ENCODE measurements at places on chromosomes 12 and 14.

DNA sequence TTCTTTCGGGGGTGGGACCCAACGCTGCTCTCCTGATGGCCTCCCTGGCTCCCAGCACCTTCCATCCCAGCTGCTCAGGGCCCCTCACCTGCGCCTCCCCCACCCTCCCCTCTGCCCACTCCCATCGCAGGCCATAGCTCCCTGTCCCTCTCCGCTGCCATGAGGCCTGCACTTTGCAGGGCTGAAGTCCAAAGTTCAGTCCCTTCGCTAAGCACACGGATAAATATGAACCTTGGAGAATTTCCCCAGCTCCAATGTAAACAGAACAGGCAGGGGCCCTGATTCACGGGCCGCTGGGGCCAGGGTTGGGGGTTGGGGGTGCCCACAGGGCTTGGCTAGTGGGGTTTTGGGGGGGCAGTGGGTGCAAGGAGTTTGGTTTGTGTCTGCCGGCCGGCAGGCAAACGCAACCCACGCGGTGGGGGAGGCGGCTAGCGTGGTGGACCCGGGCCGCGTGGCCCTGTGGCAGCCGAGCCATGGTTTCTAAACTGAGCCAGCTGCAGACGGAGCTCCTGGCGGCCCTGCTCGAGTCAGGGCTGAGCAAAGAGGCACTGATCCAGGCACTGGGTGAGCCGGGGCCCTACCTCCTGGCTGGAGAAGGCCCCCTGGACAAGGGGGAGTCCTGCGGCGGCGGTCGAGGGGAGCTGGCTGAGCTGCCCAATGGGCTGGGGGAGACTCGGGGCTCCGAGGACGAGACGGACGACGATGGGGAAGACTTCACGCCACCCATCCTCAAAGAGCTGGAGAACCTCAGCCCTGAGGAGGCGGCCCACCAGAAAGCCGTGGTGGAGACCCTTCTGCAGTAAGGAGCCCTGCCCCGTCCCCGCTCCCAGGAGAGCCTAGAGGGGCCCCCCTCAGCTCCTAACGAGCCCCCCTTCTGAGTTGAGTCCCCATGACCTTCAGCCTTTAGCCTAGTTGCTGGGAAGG is at the start of gene HNF1A:
Gene HNF1A (plus strand): TSS at position 248 of the 924 bp plus-strand sequence. CDS start 226 bp downstream, at position 474.
- no peak for DNase-seq

DNA sequence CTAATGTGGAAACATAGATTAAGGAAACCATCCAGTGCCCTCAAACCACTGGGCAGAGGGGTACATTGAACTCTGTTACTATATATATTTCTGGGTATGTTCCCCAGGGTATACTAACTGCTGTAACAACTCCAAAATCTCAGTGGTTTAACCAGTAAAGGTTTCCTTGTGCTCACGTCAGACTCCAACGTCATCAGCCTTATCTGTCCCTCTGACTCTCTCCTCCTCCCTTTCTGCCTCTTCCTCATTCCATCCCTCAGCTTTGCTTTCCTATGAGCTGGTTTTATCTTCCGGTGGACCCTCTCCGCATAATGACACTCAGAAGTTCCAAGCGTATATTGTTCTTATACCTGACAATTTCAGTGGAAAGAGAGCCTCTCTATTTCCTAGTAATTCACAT is 21.2 kb upstream of the SMCO2 start:
- DNase-seq = no peak

GRCh38 chr14:68687746-68688145 is 105.1 kb downstream of the ZFP36L1 start:
- no peak for DNase-seq

GRCh38 chr14:22184830-22185168 is 404.2 kb downstream of the DAD1 start:
- no peak for DNase-seq

DNA sequence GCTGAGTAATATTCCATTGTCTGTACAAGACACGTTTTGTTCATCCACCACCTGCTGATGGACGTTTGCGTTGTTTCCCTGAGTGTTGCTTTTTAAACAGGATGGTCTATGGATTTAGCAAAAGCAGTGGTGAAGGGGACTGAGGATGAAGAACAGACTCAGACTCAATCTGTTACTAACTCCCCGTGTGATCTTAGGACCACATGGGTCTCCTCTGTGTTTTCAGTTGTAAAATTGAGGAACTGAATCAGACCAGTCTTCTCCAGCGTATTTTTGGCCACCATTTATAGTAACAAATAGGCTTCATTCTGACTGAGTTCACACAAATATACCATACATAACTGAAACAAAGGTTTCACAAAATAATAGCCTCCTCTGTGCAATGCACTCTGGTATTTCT is 85.6 kb downstream of the FOXN3 start:
- DNase-seq = no peak

DNA sequence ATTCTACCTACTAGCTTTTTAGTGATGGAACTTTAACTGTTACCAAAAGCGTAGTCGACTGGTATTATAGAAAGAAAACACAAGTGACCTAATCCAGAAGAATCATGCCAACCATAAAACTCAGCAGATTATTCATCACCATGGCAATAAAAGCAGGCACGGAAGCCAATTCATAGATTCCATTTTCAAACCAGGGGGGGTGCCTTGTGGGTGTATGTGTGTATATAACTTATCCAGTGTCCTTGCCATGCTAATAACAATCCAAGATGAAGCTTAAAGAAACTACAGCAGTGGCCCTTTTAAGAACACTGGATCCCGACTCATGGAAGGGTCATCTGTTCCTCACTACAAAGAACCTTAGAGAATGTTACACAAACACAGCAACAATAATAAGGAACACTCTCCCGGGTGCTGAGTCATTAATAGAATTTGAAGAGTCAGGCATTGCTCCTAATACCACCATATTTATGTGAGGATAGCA is 61.0 kb downstream of the EPS8 start:
- no peak for DNase-seq

GRCh38 chr12:115916910-115917668 is 360.4 kb downstream of the MED13L start:
- peak; percentile 38 for DNase-seq

DNA sequence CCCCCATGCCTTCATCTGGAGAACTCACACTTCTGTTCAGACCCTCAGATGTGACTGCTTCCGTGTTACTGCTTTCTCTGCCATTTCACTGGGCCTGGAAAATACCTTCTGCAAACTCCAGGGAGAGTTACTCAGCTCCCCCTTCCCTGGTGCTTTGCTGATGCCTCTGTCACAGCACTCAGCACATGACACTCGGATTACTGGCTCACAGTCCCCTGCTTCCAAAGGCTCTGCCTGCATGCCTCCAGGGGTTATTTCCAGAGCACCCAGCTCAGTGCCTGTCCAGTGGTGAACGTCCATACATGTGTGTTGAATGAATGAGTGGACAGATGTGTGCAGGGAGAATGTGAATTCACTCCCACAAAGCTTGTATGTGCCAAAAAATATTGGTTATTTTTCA is 237.2 kb upstream of the FKBP4 start:
- DNase-seq = no peak

DNA sequence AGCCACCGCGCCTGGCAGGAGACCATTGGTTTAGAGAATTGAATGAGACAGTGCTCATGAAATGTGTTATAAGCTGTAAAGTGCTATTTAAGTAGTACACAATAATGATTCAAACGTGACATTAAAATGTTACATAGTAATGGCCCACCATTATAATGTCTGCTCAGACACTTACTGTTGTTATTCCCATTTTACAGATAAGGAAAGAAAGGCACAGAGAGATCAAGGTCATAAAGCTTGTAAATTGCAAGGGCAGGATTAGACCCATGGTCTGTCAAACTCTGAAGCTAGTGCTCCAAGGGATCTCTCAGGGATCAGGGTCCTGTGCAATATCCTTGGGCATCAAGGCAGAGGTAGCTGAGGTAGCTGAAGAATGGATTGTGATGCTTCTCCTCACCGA is 6.2 kb downstream of the ACSM4 start:
- no peak for DNase-seq

GRCh38 chr14:92460916-92461579 is 52.5 kb upstream of the RIN3 start:
- DNase-seq = no peak

GRCh38 chr12:16361142-16361783 is 13.8 kb downstream of the MGST1 start:
- DNase-seq = no peak

DNA sequence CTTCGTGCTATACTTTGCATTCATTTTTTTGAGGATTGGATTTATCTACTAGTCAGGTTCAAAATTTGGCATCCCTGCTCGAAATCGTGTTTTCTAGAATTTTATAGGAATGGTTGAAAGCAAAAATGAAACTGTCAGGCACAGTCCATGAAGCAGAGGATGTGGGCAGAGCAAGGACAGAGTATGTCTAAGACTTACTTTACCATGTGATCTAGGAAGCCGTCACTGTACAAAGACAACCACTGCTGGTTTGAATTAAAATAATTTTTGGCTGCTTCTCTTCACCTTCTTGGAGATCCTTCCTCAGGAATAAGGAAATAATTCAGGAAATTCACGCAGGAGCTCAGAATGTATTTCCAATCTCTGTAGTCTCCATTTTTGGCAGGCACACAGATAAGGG is 31.6 kb upstream of the SGPP1 start:
- DNase-seq = no peak

GRCh38 chr14:55124774-55125386 is 4.2 kb upstream of the LGALS3 start:
- DNase-seq = no peak

- no peak for DNase-seq
Measured at GRCh38 chr12:12278899-12279298, 12.1 kb upstream of the LRP6 start.

DNA sequence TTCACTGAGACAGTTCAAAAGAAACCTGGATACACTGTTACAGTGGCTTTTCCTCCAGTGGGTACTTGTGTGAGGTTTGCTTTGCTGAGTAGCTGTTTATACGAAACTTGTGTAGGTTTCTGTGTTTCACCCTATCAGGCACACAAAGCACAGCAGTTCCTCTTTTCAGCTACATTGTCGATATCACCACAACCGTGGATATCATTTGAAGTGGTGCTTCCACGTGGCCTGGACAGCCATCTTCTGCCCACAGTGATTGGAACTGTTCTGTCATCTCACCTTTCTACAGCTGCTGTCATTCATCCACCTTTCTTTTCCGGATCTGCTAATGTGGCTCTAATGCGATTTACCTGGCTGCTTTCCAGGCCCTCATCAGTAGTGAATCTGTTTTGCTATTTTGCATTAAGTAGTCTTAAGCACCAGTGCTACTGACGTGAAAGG is 368.8 kb downstream of the SYT1 start:
- no peak for DNase-seq

DNA sequence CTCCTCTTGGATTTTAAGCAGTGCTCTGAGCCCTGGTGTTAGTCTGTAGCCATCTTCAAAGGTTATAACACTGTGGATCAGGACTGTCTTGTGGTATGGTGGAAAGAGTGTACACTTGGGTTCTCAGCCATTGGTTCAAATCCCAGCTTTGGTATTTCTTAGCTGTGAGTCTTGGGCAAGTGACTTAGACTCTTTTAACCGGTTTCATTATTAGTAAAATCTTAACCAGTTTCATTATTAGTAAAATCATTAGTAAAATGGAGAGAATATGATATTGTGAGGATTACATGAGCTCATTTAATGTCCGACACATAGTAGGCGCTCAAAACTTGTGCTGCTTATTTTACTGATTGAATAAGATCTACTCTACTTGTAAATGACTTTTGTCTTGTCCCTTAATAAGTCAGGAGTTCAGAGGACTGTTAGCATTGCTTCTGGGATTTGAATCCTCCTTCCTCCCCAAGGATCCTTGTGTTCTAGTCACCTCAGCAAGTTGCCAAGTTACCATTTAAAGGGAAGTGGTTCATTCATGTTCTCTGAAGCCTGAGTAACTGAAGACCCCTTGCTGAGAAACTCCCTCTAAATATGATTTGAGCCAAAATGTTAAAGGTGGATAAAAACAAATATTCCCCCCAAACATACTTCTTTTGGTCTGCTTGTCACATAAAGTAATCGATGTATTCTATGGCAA is 12.4 kb downstream of the TTLL5 start:
- no peak for DNase-seq

DNA sequence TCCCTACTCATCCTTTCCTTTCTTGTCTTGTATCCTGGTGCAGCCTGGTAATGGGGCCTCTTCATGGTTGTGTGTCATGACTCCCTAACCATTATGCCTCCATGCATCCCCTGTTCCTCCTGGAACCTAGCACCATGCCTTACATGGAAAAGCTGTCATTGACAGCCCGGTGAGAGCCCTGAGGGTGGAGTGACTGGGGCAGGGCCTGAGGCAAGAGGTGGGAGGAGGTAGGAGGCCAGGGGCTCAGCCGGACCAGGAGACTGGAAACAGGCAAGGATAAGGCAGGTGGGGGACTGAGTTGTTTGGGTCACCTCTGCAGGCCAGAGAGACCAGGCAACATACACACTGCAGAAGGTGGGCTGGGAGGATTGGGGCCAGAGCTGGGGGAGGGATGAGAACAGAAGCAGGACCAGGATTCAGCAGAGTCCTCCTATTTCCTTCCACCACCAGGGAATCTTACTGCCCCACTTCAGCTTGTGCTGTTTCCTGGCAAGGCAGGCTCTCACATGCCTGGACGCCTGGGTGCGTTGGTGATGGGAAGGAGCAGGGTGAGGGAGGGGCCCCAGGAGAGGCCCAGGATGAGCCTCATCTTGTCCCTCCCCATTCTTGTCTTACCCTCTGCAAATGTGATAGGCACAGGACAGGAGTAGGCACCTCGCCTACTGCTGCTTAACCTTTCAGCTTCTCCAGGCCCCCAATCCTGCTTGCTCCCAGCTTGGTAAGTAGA is at the start of gene LTB4R2:
Gene LTB4R2 (plus strand): TSS at position 603 of the 727 bp plus-strand sequence. CDS start 525 bp downstream, outside the sequence.
- DNase-seq = no peak

- DNase-seq = no peak
Measured at GRCh38 chr14:62133776-62134550, 371.7 kb downstream of the SNAPC1 start.

GRCh38 chr12:76587428-76588178 is 28.0 kb upstream of the OSBPL8 start:
- DNase-seq = no peak

DNA sequence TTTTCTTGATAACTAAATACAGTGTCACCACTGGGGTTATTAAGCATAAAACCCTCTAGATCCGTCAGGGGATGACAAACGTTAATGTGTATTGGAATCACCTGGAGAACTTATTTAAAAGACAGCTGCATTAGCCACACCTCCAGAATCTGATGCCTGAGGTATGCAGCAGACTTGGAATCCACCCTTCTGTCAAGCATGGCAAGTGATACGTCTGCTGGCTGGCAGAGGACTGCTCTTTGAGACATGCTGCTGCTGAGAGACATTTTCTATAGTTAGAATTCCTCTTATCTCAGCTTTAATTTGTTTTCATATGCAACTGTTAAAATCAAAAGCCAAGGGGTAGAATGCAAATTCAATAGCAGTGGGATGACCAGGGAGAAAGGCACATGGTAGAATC is 496.3 kb downstream of the NELL2 start:
- DNase-seq = no peak

DNA sequence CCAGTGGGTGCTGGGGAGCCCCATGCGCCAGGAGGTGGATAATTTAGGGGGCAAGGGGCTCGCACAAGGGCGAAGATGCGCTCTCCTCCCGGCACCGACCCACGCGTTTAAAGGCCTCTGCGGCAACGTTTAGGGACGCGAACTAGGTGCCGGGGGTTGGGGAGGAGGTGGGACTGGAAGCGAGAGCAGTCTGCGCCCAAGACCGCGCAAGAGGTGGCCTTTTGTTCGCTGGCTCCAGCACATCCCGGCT is 1.3 kb downstream of the SLC38A1 start:
- peak; percentile 8 for DNase-seq

GRCh38 chr14:102554821-102555819 is 37.3 kb upstream of the RCOR1 start:
- DNase-seq = peak; percentile 50

GRCh38 chr12:1579651-1580435 is 14.5 kb downstream of the FBXL14 start:
- no peak for DNase-seq

Data from T-helper 1 cell (primary cell).